Stimulated activated CD4-positive, alpha-beta T cell treated with anti-CD3 and anti-CD28 coated beads, Interleukin-2, amount 100 ng/mL, for 24 hours (primary cell): ENCODE measurements at places on chromosomes 7 and 10.

- no peak for DNase-seq
These were observed 13.2 kb downstream of the MRPS33 start for GRCh38 chr7:141001546-141001945.

DNA sequence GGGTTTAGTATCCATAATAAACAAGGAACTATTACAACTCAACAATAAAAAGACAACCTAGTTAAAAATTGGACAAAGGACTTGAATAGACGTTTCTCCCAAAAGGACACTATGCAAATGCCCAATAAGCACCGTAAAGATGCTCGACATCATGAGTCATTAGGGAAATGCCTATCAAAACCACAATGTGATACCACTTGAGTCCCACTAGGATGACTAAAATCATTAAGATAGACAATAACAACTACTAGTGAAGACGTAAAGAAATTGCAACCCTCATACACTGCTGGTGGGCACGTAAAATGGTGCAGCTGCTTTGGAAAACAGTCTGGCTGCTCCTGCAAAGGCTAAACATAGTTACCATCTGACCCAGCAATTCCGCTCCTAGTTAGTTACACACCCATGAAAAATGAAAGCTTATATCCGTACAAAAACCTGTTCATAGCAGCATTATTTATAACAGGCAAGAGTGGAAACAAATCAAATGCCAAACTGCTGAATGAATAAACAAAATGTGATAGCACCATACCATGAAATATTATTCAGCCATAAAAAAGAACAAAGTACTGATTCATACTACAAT lies 17.3 kb downstream of the CCDC3 start:
- DNase-seq: no peak

DNA sequence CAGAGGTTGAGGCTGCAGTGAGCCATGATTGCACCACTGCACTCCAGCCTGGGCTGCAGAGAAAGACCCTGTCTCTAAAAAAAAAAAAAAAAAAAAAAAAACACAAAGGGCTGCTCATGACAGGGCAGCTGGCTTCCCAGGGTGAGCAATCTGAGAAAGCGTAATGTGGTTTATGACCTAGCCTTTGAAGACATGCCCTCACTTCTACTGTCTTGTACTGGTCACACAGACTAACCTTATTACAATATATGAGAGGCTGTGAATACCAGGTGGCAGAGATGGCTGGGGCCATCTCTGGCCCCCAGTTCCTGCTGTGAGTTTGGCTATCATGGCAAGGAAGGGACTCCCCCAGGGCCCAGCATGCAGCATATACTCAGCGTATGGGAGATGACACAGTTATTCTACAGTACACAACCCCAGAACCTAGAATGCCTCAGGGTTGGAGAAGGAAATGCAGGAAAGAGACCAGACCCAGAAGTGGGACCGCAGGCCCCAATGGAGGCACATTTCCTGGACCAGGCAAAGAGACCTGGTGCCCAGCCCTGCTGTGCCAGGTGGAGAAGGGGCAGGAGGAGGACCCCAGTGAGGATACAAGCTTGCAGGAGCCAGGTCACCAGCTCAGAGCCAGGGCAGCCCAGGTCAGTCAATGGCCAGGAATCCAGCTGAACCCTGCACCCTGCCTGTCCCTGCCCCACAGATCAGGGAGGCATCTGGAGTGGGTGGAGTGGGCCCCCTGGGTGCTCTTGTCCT lies 26.3 kb downstream of the NPTX2 start:
- DNase-seq: no peak

- no peak for DNase-seq
These were observed 541.5 kb upstream of the ZWINT start for GRCh38 chr10:56902554-56902953.

DNA sequence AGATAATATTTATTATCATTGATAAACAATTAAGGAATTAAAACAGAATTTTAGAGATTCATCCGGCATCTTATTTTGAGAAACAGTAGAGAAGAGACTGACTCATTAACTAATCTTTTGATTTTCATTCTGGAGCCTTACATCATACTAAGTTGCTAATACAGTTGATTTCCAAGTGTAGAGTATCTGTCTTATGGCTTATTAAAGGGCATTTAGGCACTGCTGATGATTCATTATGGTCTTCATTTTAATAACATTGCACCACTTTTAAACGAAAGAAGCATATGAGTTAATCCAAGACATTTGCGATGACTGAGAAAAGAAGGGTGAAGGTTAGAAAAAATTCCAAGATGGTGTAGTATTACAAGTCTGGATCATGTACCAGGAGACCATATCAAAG lies 186.0 kb upstream of the CACNA2D1 start:
- no peak for DNase-seq

GRCh38 chr10:78944723-78945312 lies 123.9 kb upstream of the ZMIZ1 start:
- no peak for DNase-seq

- DNase-seq: no peak
These were observed 4.2 kb downstream of the FAM53B start for GRCh38 chr10:124739986-124740368.

DNA sequence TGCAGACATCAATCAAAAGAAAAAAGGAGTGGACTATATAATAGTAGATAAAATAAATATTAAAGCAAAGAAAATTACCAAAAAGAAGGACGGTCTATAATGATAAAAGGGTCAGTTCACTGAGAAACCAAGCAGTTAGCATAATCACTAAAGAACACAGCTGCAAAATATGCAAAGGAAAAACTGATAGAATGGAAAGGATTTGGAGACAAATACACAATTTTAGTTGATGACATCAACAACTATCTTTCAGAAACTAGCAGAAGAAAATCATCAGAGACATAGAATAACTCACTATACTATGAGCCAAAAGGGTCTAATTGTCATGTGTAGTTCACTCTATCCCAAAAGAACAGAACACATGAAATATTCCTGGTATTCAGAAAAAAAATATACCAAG lies 316.4 kb upstream of the IGFBP3 start:
- DNase-seq: no peak

DNA sequence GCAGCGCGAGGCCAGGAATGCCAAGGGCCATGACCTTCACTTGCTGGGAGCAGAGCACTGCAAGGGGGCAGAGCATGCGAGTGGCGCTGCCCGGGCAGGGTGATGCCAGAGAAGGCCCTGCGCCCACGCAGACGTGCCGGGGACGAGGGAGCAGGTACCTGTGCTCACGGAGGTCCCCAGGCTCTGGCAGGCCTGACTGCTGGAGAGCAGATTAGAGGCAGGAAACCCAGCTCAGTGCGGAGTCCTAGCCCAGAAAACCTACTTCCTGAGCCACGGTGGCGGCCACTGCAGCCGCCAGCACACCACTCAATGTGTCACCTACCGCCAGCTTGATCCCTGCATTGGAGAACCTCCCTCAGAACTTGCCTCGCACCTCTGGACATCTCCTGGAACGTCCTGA lies 148.4 kb downstream of the MAD1L1 start:
- no peak for DNase-seq

DNA sequence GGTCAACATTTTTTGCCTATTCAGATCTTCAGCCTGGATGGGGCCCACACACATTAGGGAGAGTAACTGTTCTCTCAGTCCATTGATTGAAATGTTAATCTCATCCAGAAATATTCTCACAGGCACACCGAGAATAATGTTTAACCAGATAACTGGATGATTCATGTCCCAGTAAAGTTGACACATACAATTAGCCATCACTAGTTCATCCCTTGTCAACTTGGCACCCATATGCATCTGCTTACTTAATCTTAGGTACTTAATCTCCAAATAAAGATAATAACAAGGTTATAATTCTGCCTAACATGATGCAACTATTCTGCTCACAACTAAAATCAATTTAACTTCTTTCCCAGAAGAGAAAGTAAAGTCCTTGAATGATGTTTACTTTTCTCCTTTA lies 502.6 kb downstream of the ADRA2A start:
- no peak for DNase-seq
